G401 (cell line): ENCODE measurements at places on chromosomes 3 and 15.

DNA sequence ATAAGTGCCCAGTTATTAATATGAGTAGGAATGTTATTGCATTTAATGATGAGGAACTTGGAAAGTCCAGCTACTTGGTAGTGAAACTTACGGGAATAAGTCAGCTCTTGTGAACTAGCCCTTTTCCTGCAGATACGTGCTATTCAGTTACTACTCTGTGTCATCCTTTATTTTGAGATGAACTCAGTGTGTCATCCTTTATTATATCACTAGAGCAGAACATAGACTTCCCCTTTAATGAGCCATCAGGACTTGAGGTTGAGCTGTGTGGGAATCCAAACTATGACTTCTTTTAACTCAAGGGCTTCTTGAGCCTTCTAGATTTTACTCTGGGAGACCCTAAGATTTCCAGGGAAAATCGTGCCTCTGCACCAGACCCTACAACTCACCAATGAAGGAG, 3.6 kb downstream of the ACTC1 start:
- no peak for DNase-seq

DNA sequence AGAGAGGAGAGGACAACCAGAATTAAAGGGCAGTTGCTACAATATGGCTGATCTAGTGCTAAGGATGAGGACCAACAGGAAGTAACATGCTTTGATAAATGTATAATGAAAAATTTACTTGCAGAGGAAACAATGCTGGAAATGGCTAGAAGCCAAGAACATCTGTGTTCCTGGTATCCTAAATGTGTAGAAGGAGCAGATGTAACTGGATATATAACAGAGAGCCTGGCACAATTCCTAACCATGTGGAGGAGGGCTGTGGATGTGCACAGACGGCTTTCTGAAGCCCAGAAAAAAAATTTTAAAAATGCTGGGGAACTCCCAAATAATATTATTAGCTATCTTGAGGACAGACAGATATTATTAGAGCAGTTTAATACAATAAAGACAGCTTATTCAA, 159.4 kb upstream of the GBE1 start:
- DNase-seq: no peak

GRCh38 chr3:129506231-129506742, 22.2 kb upstream of the RHO start:
- no peak for DNase-seq

- peak; percentile 42 for DNase-seq
Observed at GRCh38 chr3:85304360-85304964, 345.7 kb downstream of the CADM2 start.

GRCh38 chr15:64275934-64276333, 80.0 kb downstream of the CSNK1G1 start:
- no peak for DNase-seq

DNA sequence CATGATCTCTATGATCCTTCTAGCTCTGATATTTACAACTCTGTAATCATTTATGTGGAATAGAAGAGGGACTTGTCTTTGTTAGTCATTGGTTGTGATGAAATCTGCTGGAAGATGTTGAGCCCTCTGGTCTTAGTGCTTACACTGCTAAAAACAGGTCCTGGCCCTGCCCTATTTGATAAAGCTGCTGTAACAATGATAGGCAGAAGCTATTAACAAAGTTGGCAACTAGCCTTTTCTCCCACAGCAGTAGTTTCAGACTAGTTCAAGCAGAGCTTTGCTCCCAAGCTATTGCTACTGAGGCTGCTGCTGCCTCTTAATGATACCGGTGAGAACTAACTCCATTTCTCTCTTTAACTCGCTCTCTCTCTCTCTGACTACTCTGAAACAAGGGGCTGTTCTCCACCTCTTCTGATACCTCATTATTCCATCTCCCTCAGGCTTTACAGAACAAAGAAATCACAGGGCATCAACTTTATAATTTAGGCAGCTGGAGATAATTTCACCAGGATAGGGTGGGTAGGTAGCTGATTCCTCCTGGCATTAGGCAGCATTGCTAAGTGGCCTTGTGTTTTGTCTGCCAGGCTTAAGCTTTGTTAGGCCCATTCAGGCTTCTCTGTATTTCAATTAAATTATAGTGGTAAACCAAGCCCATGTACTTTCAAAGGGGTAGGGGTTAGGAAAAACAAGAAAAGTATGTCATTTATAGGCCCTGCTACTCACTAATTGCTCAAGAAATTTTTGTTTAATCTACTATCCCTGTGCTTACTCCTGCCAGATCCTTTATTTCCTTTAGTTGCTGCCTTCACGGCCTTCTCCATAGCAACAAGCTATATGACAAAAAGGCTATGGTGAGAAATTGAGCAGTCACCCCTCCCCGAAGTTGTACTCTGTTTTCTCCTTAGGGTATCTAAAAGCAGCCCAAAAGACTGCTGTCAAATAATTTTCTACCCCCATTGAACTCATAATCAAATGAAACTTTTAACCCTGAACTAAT, 139.6 kb downstream of the RBPMS2 start:
- DNase-seq: peak; percentile 48

DNA sequence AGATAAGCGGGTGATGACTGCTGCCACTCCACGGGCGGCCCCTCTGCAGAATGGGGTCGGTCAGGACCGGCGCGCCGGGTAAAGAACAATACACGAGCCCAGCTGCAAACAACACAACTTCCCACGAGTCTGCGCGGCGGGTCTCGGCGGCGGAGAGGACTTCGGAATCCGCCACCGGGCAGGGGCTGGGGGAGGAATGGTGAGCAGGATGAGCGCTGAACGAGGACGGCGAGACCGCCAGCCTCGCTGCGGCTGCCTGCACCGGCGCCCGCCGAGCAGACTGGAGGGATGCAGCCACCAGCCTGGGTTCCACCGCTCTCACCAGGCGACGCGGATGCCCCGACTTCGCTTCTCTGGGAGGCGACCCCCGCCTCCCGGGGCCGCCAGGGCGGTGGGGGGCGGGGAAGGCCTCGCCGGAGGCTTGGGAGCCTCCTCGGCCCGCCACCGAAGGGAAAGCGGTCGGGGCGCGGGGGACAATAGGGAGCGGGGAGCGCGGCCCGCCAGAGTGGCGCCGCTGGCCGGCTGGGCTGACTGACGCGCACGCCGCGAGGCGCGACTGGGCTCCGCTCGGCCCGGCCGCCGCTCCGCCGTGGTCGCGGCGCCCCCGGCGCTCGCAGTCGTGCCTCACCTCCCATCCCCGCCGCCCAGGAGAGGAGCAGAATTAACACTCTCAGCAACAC, 515 bp downstream of the ADAM10 start:
- no peak for DNase-seq

DNA sequence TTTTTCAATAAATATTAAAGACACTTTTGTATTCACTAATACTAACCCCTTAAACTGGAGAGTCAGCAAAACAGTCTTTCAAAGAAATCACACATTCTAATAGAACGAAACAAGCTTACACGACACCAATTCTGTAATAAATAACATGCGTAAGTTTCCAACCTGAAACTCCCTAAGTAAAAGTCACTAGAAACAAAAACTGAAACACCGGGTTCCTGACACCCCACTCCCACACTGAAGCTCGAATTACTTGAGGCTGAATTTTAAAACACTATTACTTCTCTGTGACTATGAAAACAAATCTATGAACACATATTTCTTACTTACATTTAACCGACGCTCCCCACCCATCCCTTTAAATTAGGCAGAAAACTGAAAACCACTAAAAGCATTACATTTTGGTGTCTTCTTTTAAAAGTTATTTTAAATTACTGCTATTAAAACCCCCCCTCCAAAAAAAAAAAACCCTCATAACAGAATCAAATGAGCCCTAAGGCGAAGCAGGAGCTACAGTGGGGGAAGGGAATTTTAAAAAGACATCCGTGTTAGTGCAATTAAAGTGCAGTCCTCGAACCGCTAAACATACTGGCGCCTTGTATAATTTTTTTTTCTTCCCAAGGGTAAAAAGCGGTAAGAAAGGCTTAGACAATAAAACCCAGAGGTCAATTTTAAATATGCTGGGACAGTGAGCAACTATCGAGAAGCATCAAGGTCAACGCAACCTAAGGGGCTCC, 878 bp downstream of the SPPL2A start:
- DNase-seq: peak; percentile 42

DNA sequence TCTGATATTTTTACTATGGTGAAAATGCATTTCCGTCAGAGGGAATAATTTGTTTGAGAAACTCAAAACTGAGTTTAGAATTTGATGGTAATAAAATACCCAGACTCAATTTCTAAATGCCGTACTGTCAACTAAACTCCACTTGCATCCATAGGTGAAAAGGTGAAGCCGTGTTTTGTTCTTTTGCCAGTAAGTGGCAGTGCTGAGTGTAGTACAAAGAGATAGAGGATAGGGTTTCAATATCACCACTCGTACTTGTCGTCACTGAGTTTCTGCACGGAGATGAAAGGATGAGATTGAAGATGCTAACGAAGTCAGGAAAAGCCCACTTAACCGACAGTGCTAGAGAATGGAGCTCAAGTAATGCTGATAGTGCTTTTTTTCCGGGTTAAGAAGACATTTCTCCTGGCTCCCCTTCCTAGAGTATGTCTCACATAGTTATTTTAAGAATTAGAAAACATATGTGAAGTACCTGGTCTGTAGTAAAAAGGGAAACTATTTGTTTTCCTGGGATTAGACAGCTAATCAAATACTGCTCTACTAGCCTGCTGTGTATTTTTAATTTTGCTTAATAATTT, 345.1 kb downstream of the IL5RA start:
- DNase-seq: peak; percentile 68

GRCh38 chr3:23565041-23565775, 240.5 kb upstream of the UBE2E1 start:
- no peak for DNase-seq

- no peak for DNase-seq
Observed at GRCh38 chr15:92425578-92426225, 32.0 kb downstream of the ST8SIA2 start.

GRCh38 chr3:93981649-93982048, 1.7 kb downstream of the ARL13B start:
- DNase-seq: no peak

- DNase-seq: peak; percentile 77
Observed at GRCh38 chr3:132726341-132726823, 4.2 kb upstream of the NPHP3 start.

GRCh38 chr3:134252766-134253165, 2.1 kb upstream of the RYK start:
- no peak for DNase-seq

GRCh38 chr15:43251871-43252250, 14.9 kb downstream of the TGM5 start:
- DNase-seq: no peak

GRCh38 chr3:852033-852432, 240.8 kb upstream of the CNTN6 start:
- DNase-seq: no peak

- no peak for DNase-seq
Observed at GRCh38 chr3:58408906-58409305, 24.7 kb downstream of the PDHB start.

DNA sequence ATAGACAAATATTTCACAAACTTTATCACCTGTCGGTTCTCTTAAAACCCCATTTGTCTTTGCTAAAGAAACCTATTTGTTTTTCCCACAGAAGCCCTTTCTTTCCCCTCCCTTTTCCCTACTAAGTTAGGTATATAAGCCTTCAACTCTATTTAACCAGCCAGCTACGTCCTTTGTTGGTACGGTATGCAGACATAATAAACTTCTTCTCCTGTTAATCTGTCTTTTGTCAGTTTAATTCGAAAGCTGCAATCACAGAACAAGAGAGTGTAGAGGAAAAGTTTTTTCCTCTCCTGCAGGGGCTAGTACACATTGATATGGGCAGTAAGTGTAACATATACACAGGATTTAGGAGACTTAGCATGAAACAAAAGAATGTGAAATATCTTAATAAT, 21.9 kb upstream of the C15orf39 start:
- no peak for DNase-seq

GRCh38 chr3:192001218-192001617, 540.3 kb downstream of the PYDC2 start:
- DNase-seq: no peak
